ENCODE measurements at places on chromosomes 16 and 17.

- no peak for DNase-seq
Observed at GRCh38 chr16:70342016-70342415, 4.7 kb upstream of the DDX19A start.

GRCh38 chr16:10569621-10570020 is 10.8 kb downstream of the EMP2 start:
- DNase-seq = no peak

DNA sequence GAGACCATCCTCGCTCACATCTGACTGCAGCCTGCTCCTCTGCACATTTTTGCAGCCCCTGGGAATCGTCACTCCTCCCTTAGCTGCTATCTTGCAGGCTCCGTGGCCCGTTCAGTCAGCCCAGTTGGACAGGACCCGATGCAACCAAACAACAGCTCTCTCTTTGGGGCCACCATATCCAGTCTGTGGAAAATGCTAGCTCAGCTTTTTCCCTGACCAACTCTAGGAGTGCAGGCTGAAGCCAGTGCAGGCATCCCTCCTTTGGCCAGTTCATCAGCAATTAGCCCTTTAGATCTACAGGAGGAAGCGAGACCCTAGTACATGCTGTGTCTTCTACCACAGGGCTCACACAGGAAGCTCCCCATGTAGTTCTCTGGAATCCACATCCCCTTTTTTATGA is 182.1 kb downstream of the HS3ST3A1 start:
- DNase-seq = no peak

DNA sequence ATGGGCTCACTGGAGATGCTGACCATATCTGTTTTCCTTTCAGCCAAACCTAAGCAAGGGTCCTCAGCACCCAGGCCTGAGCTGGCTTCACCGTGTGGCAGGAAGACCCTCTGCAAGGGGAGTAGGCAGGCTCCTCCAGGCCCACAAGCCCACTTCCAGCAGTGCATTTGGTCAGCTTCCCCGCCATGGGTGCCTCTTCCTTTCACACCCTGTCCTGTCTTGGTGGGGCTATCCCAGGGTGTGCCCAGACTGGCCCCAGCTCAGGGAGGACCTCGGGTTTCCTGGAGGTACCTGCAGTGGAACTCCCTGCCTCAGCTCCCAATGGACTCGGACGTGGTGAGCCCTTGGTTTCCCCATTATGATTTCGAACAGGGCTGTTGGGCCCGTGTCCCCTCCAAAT is 12.7 kb upstream of the KRTAP17-1 start:
- DNase-seq = no peak

GRCh38 chr16:7550096-7550495 is 217.5 kb downstream of the RBFOX1 start:
- no peak for DNase-seq

DNA sequence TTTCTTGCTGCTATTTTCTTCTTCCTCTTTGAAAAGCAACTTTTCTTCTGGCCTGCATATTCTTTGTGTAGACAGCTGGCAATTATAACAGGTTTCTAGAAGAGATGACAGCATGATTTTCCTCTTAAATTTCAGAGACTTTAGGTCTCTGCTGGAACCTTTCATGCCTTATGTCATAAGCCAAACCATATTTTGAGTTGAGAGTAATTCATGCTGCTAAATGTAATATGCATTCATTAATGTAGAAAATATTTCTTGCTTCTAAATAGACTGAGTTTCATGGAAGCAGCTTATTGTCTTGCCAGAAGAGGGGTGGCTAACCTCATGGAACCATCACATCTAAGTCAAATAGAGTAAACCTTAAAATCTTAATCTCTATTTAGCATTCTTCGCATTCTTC is 25.9 kb upstream of the ABCA9 start:
- no peak for DNase-seq

DNA sequence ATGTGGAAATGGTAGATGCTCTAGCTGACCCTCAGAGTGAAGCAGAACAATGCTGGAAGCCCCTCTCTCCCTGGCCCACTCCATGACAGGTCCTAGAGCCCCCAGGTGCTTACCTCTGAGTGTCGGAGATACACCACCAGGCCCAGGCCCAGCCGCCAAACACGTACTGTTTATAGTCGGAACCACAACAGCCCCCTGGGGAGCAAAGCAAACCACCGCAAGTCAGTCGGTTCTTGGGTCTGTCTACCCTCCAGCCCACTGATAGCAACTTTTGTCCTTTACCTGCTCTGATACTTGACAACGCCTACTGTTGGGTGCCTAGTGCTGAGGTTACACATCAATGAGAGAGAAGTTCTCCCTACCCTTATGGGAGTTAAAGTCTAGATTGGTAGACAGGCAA is 8.7 kb downstream of the FLOT2 start:
- no peak for DNase-seq

- no peak for DNase-seq
Observed at GRCh38 chr17:80953471-80954315, 37.9 kb upstream of the CHMP6 start.

DNA sequence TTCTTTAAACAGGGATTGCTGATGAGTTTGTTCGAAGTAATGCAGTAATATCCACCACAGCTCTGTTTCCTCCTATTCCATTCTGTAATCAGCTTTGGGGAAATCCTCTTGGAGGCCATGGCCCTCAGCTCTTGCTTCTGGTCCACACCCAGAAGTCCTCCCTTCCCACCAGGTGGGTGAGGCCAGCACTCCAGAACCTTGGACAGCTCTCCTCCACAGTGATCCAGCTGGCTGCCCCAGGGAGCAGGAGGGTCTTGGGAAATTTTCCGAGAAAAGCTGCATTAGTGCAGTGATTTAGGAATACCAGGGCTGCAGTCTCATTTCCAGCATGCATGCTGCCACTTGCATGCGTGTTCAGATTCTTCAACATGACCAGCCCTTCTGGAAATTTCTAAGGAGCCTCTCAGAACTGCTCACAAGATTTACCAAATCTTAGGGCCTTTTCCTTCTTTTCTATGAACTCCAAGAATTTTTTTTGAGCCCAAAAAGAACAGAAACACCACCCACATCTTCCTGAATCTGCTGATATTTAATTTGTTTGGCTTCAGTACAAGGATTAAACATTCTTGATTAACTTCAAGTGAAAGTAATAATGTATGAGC is 4.2 kb downstream of the SMPD3 start:
- no peak for DNase-seq

- DNase-seq = no peak
Observed at GRCh38 chr16:84043486-84044117, 1.0 kb upstream of the SLC38A8 start.

DNA sequence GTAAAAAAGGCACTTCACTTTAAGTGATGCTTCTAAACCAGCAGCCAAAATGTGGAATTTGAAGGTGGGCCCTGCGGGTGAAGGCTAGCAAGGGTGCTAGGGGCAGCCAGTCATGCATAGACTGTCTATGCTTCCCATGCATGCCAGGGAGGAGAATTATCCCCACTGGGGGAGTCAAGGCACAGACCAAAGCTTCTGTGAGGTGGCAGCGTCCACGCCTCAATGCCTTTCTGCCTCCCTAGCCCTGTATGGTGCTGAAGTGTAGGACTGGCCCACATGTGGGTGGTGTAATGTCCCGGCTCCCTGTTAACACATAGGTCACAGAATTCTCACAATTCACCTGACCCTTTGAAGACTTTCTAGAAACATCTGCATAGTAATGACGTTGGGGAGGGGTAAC is 1.9 kb downstream of the HS3ST2 start:
- no peak for DNase-seq

- DNase-seq = peak; percentile 91
Observed at GRCh38 chr17:82963104-82963950, 116.1 kb upstream of the METRNL start.

DNA sequence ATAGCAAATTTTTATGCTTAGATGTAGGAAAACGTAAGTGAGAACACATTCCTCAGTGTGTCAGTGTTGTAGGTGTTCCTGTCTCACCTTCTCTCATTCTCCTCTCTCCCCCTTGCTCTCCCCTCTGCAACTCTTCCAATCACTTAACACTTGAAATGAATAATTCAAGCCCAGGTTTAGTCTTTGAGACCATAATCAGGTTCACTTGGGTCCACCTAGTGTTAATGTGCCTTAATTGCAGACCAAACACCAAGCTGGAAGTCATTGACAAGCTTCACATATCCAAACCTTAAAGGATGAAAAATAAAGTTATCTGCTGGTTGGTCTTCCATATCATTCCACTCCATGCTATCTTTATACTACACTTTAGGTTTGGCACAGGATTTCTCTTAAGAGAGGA is 37.0 kb downstream of the STXBP4 start:
- no peak for DNase-seq

- DNase-seq = no peak
Observed at GRCh38 chr16:58678716-58679115, 5.9 kb downstream of the SLC38A7 start.

GRCh38 chr16:86245895-86246294 is 264.4 kb upstream of the FOXF1 start:
- DNase-seq = no peak

GRCh38 chr17:17917394-17917793 is 54.8 kb downstream of the TOM1L2 start:
- DNase-seq = no peak

DNA sequence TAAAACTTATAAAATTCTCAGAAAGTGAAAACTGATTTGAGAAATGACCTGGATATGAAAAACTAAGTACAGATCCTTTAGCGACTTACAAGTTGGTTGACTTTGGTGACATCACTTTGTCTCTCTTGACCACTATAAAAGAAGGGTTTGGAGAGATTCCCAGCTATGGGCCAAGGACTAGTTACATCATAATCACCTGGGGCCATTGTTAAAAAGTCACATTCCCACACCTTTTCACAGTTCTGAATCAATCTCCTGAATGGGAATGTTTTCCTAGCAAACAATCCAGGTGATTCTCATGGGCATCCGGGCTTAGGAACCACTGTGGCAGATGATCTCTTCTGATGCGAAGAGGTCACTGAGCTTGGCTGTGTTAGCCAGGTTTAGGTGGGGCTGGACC is 620 bp upstream of the VWA3A start:
- DNase-seq = no peak

DNA sequence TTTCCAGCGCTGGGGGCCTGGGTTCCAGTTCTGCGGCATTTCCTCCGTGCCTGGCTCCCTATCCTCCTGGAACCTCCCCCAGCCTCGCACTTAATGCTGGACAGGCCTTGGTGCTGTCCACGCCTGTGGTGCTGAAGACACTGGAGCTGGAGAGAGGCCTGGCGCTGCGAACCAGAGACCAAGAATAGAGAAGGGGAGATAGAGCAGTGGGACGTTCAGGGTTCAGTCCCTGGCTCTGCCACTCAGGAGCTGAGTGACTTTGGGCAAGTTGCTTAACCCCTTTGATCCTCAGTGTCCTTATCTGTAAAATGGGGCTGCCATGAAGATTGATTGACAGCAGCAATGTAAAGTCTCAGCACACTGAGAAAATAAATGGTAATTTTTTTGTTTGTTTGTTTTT is 11.9 kb downstream of the SBK1 start:
- DNase-seq = no peak

- DNase-seq = no peak
Observed at GRCh38 chr17:28545787-28546415, 6.5 kb downstream of the UNC119 start.

GRCh38 chr16:19980632-19981265 is 92.9 kb downstream of the GPR139 start:
- no peak for DNase-seq

GRCh38 chr16:59593194-59593661 is 859.1 kb upstream of the GOT2 start:
- no peak for DNase-seq

GRCh38 chr16:74999219-74999608 is 390 bp downstream of the ZNRF1 start:
- peak; percentile 71 for DNase-seq

DNA sequence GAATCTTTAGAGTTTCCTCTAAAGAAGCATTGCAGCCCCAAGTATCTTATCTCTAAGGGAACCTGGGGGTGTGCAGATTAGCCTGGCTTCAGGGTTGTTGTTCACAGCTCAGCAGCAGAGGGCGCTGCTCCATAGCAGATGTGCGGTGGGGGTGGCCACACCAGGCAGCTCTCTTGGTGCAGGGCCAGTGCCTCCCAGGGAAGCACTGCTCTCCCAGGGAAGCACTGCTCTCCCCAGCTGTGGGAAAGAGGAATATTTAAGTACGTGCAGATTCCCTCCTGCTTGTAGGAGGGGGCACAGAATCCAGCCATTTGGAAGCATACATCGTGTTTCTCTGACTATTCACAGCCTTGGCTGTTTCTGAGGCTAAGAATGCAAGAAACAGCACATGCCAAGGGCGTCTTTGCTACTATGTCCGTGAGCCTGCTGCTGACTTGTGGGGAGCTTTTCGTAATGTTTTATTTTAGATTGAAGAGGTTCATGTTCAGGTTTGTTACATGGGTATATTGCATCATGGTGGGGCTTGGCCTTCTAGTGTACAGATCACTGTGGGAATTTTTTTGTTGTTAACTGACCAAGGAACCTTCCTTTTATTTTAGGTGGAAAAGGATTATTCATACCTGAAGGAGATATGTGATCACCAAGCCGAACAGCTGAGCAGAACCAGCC is 217.8 kb downstream of the SPECC1 start:
- DNase-seq = peak; percentile 81

- no peak for DNase-seq
Observed at GRCh38 chr16:68756239-68756915, 19.3 kb downstream of the CDH1 start.

GRCh38 chr17:335691-336090 is 16.9 kb downstream of the RPH3AL start:
- DNase-seq = peak; percentile 10

DNA sequence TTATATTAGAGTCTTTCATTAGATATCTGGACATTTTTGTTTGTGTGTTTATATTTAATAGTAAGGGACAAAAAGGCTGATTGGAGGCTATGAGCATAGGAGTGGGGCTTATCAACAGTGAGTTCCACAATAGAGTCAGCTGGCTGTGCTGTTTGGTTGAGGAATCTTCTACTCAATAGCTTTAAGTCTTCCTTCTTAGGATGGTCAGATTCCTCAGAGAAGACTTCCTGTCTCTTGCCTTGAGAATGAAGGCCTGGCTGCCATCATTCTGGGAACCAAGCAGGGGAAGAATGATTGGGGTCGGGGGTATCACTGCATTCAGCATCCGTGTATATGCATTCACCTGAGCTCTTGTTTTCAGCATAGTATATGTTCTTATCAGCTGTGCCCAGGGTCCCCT is 31.9 kb upstream of the ABCC11 start:
- no peak for DNase-seq

DNA sequence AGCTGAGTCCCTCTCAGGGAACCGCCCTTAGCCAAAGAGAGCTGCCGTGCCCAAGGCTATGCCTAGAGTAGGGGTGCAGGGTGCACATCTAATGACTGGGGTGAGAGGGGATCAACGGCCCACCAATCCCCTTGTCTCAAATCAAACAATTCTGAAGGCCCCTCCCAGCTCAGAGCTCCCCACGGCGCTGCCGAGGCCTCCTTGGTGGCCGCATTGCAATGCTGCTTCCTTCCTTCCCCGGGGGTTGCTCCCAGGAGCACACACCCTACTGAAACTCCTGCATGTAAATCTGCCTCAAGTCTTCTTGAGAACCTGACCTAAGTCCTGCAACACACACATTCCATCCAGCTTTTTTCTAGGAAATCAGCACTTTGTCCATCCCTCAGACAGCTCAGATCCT is 80.6 kb upstream of the RCVRN start:
- DNase-seq = no peak

GRCh38 chr17:17025621-17026020 is 16.6 kb upstream of the MPRIP start:
- DNase-seq = no peak

All from tibial artery (tissue), 4 donors.